Lung (tissue), 17 donors: ENCODE measurements at places on chromosomes 4 and X.

GRCh38 chr4:32203340-32203739 is 1483.2 kb downstream of the PCDH7 start:
- DNase-seq: no peak
- no peaks in the 10 kb centered on the region for H3K36me3 ChIP-seq
- no peak overlapping the region for H3K27ac ChIP-seq
- no peaks in the 10 kb centered on the region for H3K27me3 ChIP-seq
- H3K4me1 ChIP-seq: no peaks in the 10 kb centered on the region
- no peak overlapping the region for H3K4me3 ChIP-seq

GRCh38 chrX:153327561-153327960 is 6.0 kb upstream of the PNMA6F start:
- no peaks in the 10 kb centered on the region for H3K27me3 ChIP-seq
- no peak overlapping the region for H3K4me3 ChIP-seq
- no peaks in the 10 kb centered on the region for H3K36me3 ChIP-seq
- DNase-seq: no peak
- H3K4me1 ChIP-seq: no peaks in the 10 kb centered on the region
- no peak overlapping the region for H3K27ac ChIP-seq

- H3K27ac ChIP-seq: no peak overlapping the region
- DNase-seq: no peak
- H3K36me3 ChIP-seq: no peaks in the 10 kb centered on the region
- no peak overlapping the region for H3K4me3 ChIP-seq
- H3K4me1 ChIP-seq: no peaks in the 10 kb centered on the region
Measured at GRCh38 chrX:48450076-48450475, 20.0 kb downstream of the SLC38A5 start.

- DNase-seq: peak; percentile 54
- no peak overlapping the region for H3K27ac ChIP-seq
- no peaks in the 10 kb centered on the region for H3K36me3 ChIP-seq
- no peak overlapping the region for H3K4me3 ChIP-seq
- no peaks in the 10 kb centered on the region for H3K4me1 ChIP-seq
Measured at GRCh38 chrX:39613482-39613995, 484.2 kb downstream of the BCOR start.

GRCh38 chrX:24480400-24480865 is 15.3 kb downstream of the PDK3 start:
- H3K27ac ChIP-seq: peak overlapping the region; percentile 65
- H3K4me1 ChIP-seq: no peaks in the 10 kb centered on the region
- H3K27me3 ChIP-seq: no peaks in the 10 kb centered on the region
- no peaks in the 10 kb centered on the region for H3K36me3 ChIP-seq
- no peak for DNase-seq

DNA sequence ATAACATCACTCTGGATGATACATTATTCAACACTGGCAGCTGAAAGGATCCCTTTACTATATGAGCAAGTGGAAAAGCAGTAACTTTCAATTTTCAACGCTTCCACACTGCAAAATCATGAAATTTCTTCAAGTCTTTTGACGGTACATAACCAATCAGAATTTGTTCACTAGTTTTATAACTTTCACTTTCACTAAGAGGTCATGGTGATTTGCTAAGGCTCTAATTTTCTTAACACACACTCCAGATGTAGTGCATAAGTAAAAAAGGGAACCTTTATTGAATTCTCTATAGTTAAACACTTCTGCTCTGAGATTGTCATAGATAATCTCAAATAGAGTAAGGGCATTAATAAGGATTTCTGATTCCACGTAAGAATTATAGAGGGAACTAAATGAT is 4.1 kb downstream of the ARMCX2 start:
- no peak overlapping the region for H3K27ac ChIP-seq
- peaks cover 6% of the 10 kb centered on the region for H3K27me3 ChIP-seq
- no peak for DNase-seq
- no peaks in the 10 kb centered on the region for H3K4me1 ChIP-seq
